ENCODE measurements at places on chromosomes 16 and 17.

GRCh38 chr17:39683295-39683939 lies 4.4 kb downstream of the PGAP3 start:
- DNase-seq, result no peak

DNA sequence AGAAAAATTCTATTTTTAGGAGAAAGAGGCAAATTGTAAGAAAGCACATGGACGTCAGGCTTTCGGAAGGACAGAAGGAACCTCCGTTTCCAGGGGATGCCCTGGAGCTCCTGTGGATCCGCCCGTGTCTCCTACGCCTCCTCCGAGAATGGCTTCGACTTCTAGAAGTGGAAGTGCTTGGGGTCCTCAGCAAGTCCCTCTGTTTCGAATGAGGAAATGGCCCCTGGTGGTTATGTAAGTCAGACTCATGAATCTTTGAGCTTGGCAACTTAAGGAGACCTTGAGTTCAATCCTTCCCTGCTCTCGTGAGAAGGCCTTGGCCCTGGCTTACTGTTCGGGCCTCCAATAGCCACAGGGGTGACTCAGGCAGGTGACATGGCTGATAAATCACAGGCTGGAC lies 38.9 kb downstream of the COX4I1 start:
- DNase-seq, result no peak

DNA sequence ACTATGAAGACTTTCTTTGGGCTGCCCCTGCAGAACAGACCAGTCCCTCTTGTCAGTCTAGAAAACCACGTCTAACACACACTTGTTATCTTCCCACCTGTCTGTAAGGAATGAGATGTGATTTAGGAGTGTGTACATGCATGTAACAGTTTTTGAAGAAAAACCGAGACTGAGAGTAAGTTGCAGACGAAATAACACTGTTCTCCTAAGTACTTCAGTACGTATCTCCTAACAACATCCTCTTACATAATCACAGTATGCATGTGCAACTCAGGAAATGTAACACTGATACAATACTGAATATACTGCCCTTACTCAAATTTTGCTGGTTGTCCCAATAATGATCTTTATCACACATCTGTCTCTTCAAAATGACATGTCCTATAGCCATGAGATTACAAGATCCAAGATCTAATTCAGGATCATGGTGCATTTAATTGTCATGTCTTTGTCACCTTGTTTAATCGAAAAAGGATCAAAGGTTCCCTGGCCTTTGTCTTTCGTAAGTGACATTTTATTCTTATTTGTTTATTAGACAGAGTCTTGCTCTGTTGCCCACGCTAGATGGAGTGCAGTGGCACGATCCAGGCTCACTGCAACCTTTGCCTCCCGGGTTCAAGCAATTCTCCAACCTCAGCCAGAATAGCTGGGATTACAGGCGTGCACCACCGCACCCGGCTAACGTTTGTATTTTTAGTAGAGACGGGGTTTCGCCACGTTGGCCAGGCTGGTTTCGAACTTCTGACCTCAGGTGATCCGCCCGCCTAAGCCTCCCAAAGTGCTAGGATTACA lies 25.6 kb downstream of the CREBBP start:
- DNase-seq, result no peak

DNA sequence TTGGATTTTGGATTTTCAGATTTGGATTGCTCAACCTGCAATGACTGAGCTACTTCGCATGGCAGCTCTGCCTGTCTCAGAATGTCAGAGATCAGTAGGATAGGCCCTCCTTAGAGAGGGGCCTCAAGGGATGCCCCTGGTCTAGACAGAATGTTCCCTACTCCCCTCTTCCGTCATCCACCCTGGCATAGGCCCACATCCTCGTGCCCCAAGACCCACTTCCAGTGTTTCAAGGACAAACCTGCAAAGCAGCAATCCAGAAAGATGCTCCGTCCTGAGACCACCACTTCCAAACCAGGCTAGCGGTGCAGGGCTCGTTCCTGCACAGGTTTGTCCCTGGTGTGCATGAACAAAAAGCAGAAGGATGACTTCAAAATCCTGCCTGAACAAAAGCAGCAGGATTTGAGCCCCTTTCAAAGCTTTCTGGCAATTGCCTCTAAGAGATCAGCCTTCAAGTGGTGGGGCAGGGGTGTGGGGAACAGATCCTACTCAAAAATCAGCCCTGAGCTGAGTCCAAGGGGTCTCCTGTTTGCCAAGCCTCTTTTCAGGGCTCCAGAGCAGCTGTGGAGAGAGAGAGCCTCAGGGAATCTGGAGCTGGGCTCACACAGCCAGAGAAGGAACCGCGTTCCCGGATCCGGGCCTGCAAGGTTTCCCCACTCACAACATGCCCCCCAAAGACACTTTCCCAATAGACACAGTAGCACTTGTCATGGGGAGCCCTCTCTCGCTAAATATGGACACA lies 121.1 kb downstream of the SOCS1 start:
- DNase-seq, result no peak

DNA sequence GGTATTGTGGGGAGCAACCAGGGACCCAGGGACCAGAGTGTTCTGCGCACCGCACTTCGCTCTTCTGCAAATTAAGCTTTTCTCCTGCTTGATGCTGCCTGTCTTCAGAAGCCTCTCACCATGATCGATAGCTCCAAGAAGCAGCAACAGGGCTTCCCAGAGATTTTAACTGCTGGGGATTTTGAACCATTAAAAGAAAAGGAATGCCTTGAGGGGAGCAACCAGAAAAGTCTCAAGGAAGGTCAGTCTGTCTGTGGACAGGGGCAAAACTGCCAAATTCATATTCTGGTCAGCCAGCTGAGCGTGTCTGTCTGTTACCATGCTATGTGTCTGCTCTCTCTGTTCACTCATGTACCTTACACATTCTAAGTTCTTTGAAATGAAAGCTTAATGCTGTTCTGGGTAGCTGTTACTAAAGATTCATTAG lies 115.7 kb downstream of the MRTFB start:
- DNase-seq, result no peak

- DNase-seq, result no peak
Measured at GRCh38 chr16:73329358-73330286, 281.7 kb upstream of the ZFHX3 start.

GRCh38 chr17:7767405-7768021 lies 50.0 kb downstream of the DNAH2 start:
- DNase-seq, result no peak

DNA sequence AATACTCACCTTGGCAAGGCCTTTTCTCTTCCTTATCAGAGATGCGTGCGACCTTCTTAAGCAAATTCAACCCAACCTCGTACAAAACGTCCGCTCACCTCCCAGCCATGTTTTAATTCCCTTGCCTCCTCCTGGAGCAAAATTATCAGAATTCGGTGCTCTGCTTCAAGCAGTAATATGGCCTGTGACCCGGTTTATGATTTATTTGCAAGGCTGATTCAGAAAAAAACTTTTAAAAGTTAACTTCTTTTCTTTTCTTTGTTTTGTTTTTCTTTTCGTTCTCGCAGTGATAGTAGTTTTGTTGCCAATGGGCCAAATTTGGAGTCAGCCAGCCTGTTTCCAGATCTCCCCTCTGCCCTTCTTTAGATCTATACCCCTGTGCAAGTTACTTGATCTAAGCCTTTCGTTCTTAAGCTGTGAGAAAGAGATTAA lies at the start of gene PHLPP2:
PHLPP2 (minus strand) TSS at position 382 of the 432 bp plus-strand sequence. CDS start 9,906 bp downstream, outside the sequence.
- DNase-seq, result no peak

GRCh38 chr17:62032480-62032879 lies 32.6 kb downstream of the MED13 start:
- DNase-seq, result no peak

DNA sequence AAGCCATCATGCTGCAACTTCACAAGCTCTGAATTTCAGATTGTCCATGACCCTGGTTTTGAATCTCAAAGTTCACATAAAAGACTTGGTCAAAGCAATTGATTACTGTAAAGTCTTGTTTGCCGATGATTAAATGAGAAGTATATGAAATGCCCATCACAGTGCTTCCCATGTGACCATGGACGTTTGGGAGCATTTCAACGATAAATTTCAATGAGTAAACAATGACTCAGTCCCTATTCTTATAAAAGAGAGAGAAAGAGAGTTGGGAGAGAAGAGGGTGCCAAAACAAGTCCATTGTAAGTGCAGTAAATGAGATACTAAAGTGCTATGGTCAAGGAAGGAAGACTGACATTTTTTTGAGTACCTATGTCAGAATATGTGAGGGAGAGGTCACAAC lies 276.9 kb downstream of the SOX9 start:
- DNase-seq, result no peak

GRCh38 chr16:20485408-20485807 lies 34.1 kb downstream of the ACSM2A start:
- DNase-seq, result no peak

DNA sequence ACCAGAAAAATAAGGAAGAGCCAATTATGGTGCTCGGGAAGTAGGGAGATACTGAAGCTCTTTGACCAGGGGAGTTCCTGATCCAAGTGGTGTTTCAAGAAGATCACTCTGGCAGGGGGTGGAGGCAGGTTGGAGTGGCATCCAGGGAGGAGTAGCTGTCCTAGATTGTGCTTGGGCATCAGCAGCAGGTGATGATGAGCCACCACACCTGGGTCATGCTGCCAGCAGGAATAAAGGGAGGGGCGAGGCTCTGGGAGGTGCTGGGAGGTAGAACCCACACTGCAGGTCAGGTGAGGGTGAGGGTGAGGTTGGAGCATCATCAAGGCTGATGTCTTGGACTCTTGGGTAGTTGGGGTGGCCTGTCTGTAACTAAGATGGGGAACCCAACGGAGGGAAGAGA lies 35.4 kb upstream of the ADGRG1 start:
- DNase-seq, result no peak

GRCh38 chr17:76137001-76137350 lies 4.1 kb downstream of the FOXJ1 start:
- DNase-seq, result no peak

DNA sequence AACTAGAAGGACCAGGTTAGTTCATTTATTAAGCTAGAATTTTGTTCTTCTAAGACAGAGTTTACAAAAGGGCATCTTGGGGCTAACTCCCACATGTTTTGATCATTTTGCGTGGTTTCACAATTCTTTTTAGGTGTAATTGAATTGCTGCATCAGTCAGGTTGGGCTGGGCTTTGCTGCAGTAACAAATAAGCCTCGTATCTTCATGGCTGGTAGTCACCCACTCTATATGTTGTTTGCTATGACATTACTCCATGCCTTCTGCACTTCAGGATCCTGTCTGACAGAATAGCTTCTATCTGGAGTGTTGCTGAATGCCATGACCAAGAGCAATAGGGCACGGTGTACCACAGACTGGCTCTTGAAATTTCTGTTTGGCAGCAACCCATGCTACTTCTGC lies 10.6 kb upstream of the IRX3 start:
- DNase-seq, result no peak

DNA sequence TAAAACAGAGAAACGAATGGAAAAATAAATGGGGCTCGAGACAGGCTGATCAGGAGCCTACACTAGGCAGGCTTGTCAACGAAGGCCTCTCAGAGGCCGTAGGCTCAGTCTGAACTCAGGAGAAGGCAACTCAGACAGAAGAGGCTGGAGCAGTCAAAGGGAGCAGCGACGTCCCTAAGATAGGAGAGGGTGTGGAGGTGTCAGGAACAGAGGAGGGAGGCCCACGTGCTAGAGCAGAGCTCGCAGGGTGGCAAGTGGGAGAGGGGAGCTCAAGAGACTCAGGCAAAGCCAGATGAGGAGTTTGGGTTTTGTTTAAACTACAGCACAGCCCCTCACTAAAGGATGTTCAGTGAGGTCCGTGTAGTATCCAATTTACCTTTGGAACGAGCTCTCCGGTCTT lies 32.7 kb downstream of the LRRC75A start:
- DNase-seq, result no peak

DNA sequence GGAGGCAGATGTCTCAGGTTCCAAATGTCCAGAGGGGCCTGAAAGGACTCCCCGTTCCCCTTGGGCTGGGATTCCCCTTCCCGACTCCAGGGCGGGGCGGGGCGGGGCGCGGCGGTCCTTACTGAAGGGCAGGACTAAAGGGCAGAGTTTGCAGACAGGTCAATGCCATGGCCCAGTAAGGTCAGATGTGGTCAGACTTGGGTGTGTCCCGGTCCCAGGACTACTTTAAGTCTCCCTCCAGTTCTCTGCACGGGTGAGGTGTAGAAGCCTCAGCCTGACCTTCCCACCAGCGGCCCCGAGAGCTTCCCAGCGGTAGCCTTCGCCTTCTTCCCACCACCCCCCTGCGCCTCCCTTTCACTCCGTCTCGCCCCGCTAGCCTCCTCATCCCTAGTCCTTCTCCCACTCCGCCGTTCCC lies 532 bp downstream of the KDM6B start:
- no peak for DNase-seq

- DNase-seq, result no peak
Measured at GRCh38 chr17:42246515-42246914, 29.7 kb downstream of the STAT5B start.

DNA sequence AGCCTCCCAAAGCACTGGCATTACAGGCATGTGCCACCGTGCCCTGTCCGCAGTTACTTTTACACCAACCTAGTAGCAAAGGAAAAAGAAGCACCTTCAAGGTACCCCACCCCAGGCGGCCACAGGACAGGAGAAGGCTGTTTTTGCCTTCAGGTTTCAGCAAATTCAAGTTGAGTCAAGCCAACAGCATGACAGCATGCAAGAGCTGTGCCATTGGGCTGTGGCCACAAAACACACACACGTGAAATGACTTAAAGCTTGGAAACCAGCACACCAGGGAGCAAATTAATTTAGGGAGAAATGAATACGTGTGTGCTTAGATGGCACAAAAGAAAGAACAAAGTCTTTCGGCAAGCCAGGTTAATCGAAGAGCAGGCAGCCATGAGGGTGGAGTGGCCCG lies 39.7 kb downstream of the ERCC4 start:
- no peak for DNase-seq

- DNase-seq, result no peak
Measured at GRCh38 chr16:58187092-58187491, 10.8 kb downstream of the CSNK2A2 start.

- DNase-seq, result no peak
Measured at GRCh38 chr17:81030741-81031565, 4.0 kb upstream of the BAIAP2 start.

DNA sequence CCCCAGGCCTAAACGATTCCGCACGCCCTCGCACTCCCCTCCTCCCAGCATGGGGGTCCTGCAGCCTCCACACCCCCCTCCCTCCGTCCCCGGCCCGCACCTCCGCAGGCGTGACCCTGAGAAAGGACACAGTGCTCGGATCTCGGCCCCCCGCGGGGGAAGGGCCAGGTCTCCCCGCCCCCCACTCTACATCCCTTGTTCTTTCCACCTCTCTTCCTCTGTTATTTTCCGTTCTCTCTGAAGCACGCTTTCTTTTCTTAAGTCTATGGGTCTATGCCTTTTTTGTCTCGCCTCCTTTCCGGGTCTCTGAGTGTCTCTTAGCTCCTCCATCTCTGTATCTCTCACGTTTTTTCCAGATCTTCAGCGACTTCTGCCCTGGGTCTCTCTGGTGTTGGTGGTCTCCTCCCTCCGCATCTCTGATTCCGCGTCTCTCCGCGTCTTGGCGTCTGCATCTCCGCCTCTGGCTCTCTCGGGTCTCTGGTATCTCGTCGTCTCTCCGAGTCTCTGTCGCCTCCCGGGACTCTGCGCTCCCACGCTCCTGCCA lies 2.1 kb upstream of the HES7 start:
- DNase-seq, result no peak

DNA sequence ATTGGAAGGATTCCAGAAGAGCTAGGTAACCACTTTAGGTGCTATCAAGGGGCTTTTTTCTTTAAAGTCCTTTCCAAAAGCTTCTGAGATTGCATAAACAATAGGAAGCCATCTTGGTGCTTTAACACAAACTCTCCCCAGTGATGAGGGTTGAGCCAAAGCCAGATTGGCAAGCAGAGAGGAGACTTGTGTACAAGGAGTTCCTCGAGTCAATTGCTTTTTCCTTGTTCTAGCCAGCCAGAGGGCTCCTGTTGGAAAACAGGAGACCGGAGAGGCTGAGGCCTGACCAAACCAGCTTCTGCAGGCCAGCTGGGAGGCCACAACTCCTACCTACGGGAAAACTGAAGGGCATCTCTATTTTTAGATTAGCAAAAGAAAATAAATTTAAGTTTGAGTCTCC lies 46.5 kb downstream of the MAPT start:
- DNase-seq, result no peak

All from activated naive CD4-positive, alpha-beta T cell (primary cell).